Fibroblast of lung (primary cell): ENCODE measurements at places on chromosomes 3 and 15.

GRCh38 chr15:60589728-60590127, 110.8 kb upstream of the ICE2 start:
- no peak for DNase-seq

DNA sequence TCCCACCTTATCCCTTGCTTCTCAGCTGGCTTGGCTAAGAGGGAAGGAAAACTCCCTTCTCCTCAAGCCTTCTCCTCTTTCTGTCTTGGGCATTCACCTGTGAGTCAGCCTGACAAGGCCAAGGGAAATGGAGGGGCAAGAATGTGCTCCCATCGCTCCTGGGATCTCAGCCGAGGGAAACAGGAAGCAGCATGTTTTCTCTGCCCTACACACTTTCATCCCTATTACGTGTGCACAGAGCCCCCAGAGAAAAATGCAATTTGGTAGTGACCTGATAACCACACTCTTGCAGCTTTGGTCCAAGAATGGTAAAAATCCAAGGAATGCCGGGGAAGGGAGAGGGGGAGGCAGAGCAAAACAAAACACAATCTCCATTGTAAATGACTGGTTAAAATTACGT, 32.9 kb upstream of the MTMR10 start:
- peak; percentile 99 for DNase-seq

DNA sequence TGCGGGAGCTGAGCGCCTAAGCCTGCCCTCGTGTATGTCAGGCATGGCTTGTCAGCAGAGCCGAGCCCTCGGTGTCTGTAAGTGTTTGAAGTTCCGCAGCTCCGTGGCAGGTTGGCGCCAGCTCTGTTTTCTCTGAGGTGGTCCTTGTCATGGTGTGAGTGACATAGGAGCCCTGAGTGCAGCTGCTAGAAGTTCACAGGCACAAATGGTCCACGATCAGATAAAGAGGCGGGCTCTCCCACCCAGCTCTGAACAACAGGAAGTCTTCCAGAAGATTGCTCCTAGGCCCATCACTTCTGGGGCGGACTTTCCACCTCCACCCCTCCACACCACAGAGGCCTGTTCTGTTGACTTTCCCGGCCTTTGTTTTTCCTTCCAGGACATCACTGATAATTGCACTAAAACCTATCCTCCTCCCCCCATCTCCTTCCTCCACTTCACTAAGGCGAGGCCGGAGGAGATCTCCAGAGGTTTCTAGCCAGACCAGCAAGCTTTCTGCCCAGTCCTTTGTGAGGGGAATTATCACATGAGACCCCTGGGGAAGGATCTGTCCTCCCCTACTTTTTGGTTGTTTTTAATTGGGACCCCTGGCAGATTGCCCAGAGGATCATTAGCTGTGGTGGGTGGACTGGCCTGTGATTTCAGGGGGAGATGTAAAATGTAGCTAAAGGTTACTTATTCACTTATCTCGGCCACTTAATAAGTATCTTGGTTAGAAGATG, 19.9 kb downstream of the ITPR1 start:
- DNase-seq, result no peak

DNA sequence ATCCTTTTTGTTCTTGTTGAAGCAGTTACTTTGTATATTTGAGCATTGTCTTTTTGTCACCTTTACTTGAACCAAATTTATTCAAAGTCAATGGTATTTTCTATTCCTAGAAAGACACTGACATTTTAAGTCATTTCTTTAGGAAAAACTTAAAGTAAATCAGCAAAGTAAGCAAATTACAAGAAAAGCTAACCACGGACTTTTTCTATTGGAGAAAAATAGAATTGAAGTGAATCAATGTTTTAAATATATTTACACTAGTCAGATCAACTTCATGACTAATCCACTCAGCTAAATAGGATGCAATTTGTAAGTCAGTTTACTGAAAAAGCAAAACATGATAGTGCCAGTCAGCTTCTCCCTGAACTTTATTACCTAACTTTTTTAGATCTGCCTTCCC, 733.8 kb upstream of the ALCAM start:
- no peak for DNase-seq

DNA sequence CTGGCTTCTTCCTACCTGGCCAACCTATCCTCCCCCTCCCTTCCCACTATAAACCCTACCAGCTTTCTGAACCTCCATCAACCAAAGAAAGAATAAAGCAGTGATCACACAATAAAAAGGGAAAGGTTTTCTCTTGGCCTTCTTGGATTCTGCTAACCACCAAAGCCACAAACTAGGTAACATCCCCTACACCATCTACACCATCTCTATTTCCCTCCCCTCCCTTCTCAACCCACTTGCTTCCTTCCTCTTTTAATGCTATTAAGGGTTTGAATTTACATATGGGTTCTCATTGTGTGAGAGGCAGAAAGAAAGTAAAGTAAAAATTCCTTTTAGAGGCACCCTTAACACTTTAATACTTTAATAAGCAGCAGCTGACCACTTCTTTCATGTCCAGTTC, 25.8 kb upstream of the RSL24D1 start:
- DNase-seq, result no peak

DNA sequence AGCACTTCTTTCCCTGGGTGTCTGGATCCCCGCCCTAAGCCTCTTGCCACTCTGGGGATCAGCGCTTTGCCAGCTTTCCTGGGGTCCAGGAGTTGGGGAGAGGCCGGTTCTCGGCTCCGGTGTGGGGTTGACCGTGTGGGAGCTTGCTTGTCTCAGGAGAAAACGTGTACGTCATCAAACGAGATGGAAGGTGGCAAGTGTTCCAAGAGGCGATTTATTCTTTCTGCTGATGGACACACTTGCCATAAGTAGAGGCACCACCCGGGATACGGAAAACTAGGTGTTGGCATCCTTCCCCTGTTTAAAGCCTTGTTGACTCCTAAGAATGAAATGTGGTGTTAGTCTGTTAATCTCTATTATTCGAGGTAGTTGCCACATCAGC, 295 bp downstream of the ZWILCH start:
- DNase-seq, result peak; percentile 65

GRCh38 chr3:53510508-53510907, 16.1 kb downstream of the CACNA1D start:
- DNase-seq, result peak; percentile 36

- DNase-seq, result no peak
Measured at GRCh38 chr3:127306361-127307111, 18.7 kb upstream of the PRR20G start.

GRCh38 chr3:194245975-194246561, 105.1 kb downstream of the CPN2 start:
- DNase-seq, result no peak

GRCh38 chr3:108088697-108089096, 2.1 kb downstream of the CD47 start:
- peak; percentile 12 for DNase-seq

DNA sequence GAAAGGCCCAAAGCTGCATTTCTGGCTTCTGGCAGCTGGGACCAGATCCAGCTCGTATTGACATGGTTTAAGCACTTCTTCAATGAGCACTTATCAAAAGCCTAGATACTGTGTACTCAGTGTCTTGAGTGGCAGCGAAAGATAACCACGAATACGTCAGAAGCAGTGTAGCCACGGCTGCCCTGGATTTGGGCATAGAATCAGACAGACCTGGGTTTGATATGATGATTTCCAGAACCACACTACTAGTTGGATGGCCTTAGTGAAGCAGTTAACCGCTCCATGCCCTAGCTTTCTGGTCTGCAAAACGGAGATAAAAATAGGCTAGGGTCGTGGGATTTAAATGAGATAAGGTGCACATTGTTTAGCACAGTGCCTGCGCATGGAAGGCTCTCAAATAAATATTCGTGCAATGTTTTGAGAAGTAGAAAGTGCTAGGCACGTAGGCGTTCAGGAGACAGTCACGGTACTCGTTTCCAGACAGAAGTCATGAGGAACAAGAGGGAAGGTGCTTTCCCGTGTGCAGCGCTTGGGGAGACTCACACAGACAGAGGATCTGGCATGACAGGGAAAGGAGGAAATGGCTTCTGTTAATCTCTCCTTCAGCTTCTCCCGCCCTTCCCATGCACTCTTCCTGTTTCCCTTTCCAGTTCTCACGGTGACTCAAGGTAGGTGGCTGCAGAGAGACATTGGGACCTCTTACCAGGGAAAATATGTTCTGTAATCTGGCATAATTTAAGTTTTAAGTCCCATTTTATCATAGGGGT, 70.3 kb downstream of the CCNL1 start:
- DNase-seq, result no peak
